ENCODE measurements at places on chromosomes 4 and X.

DNA sequence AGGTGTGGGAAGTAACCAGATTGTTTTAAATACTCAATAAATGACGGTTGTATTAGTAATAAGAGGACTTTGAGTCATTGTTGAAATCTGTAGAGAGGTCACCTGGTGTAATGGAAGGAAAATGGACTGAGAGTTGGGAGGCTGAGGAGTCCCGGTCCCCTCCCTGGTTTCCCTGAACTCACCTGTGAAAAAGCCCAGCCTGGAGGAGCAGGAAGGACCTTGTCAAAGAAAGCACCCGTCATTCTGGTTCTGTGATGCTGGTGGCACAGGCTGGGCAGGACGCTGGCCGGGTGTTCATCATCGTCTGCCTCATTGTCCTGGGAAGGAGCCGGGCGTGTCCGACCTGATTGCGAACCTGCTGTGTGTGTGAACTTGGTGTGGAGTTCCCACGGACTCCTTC, 70.8 kb downstream of the SORCS2 start:
- DNase-seq = no peak

DNA sequence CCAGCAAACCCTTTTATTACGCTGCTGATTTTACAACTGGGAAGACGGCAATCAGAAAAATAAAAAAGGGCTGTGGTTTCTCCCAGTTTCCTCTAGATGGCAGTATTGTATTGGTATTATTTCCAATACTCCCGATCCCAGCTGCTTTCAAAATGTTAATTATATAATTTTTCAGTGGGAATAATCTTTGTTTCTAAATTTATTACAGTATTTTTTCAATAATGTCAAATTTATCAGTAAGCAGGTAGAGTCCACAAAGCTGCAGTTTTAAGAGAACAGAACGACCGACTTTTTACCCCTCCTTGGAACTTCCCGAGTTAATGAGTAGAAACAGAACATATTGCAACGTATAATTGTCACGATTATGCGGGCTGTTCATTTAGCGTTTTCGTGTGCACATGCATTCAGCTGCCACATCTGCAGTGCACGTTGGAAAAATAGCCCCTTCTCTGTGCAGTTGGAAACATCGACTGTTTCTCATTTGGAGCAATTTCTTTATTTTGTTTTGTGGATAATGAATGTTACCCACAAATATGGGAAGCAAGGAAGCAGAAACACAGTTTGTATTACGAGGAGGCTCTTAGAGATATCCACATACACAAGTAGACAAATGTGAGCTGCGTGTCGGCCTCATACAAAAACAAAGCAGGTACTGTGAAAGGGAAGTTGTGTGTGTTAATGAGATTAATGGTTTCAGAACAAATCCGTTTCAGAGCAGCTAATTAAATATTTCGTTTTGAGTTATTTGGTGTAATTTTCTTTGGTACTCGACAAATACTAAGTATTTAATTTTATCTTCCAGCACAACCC, 188.0 kb downstream of the STIM2 start:
- DNase-seq = peak; percentile 42

DNA sequence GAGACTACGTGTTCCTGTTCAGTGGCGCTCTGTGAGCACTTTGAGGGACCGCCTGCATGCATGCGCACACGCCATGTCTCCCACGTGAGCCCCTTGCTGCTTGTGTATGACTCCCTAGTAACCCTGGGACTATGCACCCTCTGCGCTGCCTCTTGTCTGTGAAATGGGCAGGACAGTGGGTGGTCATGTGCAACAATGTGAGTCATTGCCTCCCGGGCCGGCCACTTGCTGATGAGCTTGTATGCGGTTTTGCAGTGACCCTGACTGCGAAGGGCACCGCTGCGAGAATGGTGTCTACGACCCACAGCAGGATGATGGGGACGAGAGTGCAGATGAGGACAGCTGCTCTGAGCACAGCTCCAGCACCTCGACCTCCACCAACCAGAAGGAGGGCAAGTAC, 61.4 kb downstream of the TNIP2 start:
- DNase-seq = no peak

DNA sequence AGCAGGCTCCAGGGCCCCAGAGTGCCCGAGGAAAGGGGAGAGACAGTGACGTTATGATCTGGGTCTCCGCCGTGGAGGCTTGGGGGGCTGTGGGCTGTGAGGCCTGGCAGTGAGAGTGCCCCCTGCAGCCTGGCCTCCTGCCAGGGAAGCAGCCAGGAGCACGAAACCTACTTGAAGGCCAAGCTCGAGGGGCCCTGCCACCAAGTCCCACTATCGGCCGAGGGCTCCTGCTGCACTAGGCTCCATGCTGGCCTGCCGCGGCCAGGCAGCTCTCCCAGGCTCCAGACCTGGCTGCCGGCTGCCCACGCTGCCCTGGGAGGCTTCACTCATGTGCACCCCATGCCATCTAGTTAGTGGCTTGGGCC, 18.7 kb downstream of the FLNA start:
- DNase-seq = no peak

All from NCI-H146 (cell line).